ENCODE measurements at places on chromosomes 12 and 14.
A peak's percentile ranks its signal among the peaks of the same experiment; 100 is the strongest.

- DNase-seq, result no peak
Observed at GRCh38 chr14:103428723-103429556, 43.7 kb downstream of the MARK3 start.

DNA sequence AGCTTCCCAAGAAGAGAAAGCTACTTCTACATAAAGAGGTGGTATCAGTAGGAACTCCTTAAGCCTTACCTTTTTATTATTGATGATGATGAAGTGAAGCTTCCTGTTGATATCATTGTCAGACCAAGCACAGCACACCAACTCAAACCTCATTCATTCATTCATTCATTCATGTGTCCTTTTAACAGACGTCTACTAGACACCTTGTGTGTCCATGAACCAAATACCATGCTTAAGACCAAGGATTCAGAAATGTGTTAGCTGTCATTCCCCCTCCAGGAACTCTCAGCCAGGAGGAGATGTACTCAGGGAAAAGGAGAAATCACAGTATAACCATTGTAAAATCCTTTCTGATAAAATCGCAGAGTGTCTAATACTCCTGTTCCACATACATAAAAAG is 194.8 kb downstream of the ZFP36L1 start:
- no peak for DNase-seq

DNA sequence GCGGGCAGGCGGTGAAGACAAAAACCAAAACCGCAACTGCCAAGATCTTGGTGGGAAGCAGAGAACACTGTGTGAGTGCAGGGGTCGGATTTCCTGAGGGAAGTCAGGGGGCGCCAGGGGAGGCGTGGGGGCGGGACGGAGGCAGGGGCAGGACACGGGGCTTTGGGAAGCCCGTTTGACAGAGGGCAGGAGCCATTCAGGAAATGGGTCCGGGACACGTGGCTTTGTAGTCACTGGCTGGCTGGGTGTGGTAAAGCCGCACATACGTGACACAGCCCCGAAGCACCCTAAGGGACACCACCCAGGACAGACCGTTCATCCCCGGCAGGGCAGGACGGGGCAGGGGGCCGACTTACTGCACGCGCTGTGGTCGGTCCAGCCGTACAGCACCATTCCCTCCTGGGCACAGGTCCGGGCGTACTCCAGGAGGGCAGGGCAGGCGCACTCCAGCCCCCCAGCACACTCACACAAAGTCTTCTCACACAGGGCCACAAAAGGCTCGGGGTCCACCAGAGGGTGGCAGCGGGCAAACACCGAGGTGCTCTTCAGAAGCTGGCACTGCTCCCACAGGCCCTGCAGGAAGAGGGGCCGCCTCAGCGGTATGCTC is 49.4 kb downstream of the VWF start:
- DNase-seq, result peak; percentile 88

DNA sequence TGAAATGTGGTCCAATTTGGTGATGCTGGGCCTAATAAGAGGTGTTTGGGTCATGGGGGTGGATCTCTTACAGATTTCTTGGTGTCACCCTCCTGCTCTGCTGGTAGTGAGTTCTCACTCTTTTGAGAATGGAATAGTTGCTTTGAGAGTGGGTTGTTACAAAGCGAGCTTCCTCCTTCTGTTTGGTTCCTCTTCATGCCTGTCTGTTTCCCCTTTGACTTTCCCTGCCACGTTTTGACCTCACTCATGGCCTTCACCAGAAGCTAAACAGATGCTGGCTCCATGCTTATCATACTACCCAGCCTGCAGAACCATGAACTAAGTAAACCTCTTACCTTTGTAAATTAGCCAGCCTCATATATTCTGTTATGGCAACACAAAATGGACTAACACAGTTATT is 57.7 kb upstream of the LDHB start:
- no peak for DNase-seq

- DNase-seq, result no peak
Observed at GRCh38 chr14:36884049-36884448, 222.4 kb downstream of the PAX9 start.

DNA sequence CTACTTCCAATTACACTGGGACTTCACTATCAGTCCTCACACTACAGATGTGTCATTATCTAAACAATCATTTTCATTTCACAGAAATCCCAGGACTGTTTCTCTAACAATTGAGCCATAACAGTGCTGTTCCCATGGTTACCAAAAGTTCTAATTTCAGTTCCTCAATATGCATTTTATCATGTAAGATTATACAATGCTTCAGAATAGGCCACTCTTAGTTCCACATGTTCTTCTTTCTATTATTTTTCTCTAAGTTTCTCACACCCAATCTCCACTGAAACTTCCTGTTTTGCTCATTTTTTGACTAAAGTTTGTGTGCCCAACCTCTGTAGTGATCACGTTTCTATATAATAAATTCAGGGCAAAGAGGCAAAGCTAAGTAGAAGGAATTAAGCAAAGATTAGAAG is 185.8 kb downstream of the DUSP6 start:
- DNase-seq, result no peak

GRCh38 chr14:35361141-35361480 is 43.4 kb downstream of the NFKBIA start:
- no peak for DNase-seq

DNA sequence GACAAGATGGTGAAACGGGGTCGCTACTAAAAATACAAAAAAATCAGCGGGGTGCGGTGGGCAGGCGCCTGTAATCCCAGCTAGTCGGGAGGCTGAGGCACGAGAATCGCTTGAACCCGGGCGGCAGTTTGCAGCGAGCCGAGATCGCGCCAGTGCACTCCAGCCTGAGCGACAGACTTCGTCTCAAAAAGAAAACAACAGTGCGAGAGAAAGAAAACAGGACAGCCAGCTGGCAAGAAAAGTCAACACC is 633 bp upstream of the RNU4-2 start:
- DNase-seq, result no peak

DNA sequence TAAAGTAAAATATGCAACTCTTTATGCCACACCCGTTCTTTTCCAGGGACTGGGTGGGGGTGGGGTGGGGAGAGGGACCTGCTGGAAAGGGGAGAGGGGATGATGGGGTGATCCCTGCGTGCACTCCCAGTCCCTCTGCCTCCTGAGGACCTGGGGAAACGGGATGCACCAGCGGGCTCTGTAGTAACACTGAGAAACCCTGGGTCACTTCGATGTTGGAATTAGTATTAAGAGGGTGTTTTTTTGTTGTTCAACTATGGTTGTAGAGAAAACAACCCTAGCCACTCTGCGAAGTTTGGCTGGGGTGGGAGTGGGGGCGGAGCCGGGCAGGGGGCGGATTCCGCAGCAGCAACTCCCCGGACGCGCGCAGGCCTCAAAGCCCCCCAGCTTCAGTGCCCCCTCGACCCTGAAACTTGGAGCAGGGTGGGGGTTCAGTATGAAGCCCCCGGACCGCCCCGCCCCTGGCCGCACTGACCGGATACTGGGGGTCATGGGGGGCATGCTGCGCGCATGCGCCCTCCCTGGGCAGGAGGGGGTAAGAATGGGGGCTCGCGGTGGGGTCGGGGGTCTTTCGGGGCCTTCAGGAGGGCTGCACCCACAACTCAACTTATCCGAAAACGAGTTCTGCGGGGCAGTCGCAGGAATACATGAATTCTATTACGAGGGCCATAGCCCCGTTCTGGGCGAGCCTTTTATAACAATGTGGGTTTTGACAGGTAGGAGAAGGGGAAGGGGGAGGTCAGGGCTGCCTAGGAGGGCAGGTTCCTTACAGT is 1.3 kb upstream of the ARHGEF25 start:
- DNase-seq, result no peak

DNA sequence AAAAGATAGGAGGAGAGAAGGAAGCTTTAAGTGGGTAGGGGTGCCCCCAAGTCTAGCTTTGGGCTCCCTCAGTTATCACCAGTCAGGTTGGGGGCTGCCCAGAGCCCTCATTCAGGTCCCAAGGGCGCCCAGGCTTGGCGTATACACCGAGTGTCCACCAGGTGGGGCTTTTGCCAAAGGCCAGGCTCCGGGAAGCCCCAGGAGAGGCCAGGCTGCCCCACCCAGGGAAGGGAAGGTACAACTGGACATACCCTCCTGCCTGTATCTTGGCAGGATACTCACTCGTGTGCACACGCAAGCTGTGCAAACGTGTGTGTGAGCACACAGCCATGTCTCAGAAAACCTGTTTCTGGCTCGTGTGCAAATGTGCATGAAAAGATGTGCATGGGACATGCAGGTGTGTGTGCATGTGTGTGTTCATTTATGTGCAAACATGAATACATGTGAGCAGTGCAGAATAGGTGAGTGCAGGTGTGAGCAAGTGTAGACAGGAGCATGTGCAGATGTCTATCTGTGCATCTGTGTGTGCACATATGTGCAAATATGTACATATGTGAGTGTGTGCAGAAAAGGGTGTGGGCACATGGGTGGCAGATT is 103.9 kb upstream of the MYL2 start:
- peak; percentile 32 for DNase-seq

GRCh38 chr12:85955127-85955526 is 81.0 kb downstream of the NTS start:
- peak; percentile 21 for DNase-seq

- DNase-seq, result peak; percentile 70
Observed at GRCh38 chr14:93332397-93332852, 411 bp downstream of the BTBD7 start.

DNA sequence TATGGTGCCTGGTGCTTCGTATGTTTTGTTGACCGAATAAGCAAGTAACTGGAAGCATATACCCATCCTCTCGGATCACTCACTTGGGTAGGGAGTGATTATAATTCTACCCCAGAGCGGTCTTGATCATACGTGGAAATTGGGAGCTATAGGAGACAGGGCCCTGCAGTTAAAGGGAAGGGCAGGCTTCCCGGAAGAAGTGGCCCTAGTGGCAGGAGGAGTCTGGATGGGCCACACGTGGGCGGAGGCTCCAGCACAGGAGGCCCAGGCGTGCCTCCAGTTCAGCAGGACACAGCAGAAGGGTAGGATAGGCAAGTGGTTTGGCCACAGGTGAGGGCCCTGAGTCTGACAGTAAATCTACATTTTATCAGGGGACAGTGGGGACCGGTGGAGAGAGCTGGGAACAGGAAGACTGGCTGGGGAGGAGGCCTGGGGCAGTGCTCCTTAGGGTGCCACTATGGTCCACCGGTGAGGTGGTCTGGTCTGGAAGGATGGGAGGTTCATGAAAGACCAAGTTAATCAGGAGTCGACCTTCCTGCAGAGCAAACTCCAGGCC is 23.5 kb upstream of the YY1 start:
- DNase-seq, result no peak
